ENCODE measurements at places on chromosomes 5 and 9.

GRCh38 chr9:1997646-1998045, 17.5 kb upstream of the SMARCA2 start:
- DNase-seq, result no peak

DNA sequence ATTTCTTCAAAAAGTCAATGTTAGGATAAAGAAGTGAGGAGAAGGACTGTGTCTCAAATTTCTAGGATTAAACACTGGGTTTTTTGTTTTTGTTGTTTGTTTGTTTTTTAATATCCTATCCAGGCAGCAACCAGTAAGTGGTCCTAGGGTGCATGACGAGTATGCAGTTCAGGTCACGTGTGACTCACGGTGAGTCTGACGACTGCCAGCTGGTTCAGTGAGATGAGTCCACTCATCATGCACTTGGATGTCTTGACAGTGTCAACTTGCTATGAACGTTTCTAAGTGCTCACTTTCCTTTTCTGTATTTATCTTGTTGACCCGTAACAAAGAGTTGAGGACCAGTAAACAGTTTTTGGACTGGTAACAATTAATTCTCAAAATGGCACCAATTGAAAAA, 32.7 kb downstream of the ATG10 start:
- DNase-seq, result no peak

- no peak for DNase-seq
Observed at GRCh38 chr5:175129121-175129520, 314.9 kb downstream of the DRD1 start.

DNA sequence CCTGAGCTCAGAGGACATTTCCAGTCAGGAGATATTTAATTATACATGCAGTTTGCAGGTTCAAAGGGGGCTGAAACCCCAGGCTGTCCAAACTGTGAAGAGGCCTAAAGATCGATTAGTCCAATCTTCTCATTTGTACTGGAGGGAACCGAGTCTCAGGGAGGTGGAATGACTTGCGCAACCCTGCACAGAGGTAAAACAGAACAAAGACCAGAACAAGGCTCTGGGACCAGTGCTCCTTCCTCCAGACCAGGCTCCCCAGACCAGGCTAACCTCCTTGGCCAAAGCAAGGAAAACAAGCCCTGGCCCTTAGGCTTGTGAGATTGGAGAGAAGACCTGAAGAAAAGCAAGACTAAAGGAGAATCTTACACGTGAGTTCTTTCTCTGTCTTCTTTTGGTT, 120.8 kb downstream of the ENC1 start:
- no peak for DNase-seq

- no peak for DNase-seq
Observed at GRCh38 chr9:91972076-91972626, 22.1 kb upstream of the ROR2 start.

DNA sequence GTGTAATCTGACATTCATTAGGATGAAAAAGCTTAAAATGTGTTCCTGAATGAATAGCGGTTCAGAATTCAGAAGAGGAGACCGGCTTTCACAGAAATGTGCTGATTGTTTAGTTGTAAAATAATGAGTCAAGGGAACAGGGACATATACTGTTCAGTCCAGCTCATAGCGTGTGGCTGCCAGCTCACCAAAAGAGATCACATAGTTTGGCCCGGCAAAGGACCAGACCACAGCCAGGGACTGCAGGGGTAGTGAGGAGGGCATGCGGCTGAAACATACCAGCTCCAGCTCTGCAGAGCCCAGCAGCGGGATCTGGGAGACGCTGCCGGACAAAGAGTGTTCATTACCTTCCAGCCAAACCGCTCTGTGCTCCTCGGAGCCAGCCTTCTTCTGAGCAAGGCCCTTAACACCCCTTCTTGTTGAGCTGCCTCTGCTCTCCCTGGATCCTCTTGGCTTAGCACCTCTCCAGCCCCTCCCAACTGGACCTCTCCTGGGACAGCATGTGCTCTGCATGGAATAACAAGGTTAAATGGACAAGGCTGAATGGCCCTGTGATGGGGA, 116.8 kb upstream of the CNTLN start:
- DNase-seq, result no peak

GRCh38 chr9:2288309-2288708, 273.2 kb downstream of the SMARCA2 start:
- no peak for DNase-seq

GRCh38 chr5:58122157-58122556, 337.7 kb downstream of the PLK2 start:
- DNase-seq, result no peak

DNA sequence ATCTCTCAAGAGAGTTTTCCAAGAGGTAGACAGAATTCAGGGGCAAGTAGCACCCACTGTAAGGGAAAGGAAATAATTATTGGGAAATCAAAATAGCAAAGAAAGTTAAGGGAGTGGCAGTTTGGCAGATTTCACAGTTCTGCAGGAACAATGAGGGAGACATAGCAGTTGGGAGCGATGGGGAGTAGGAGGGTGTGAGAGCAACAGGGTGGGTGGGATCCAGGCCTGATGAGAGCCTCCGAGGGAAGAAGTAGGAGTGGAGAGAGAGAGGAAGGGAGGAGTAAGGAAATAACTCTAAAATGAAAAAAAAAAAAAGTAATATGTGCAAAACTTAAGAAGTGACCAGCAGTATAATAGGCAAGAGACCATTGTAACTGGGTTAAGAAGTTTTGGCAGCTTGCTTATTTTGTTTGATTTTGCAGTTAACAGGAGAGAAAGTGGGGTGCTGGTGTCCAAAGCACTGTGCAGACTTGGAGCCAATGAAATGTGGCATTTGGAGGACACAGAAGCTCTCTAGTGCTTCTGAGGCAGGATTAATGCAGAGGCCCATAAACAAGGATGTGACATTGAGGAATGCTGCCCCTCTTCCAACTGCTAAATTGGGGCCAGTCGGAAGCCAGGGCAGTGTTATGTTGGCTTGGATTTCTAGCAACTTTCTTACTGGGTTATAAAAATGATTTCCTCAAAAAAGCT, 10.2 kb downstream of the TNFAIP8 start:
- no peak for DNase-seq

GRCh38 chr9:36486933-36487481, 85.7 kb upstream of the MELK start:
- DNase-seq, result peak; percentile 63

- no peak for DNase-seq
Observed at GRCh38 chr9:72598639-72599038, 77.2 kb downstream of the TMC1 start.

- DNase-seq, result no peak
Observed at GRCh38 chr5:80177236-80177635, 78.6 kb downstream of the SERINC5 start.

GRCh38 chr9:125589287-125589686, 117.7 kb downstream of the MAPKAP1 start:
- DNase-seq, result no peak

- DNase-seq, result no peak
Observed at GRCh38 chr5:38874948-38875456, 29.2 kb downstream of the OSMR start.

GRCh38 chr5:168270476-168270875, 21.0 kb upstream of the WWC1 start:
- DNase-seq, result no peak

DNA sequence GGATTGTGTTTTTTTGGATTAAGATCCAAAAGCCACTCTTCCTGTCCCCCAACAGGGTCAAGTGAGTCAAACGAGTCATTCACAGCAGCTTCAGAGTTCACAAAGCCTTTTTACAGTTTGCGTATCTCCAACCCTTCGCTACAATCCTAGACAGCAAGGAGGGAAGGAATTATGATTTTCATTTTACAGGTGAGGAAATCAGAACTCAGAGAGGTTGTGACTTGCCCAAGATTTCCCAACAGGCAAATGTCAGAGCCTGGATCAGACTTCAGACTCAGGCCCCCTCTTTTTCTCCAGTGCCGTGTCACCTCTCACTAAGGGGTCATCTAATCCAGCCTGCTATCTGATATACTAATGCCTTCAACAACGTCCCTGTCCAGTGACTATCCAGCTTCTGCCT, 72.1 kb upstream of the XPA start:
- DNase-seq, result no peak

All from germinal center (tissue), 1 donor.